HCEC 1CT (cell line): ENCODE measurements at places on chromosomes 1 and 21.
A peak's percentile ranks its signal among the peaks of the same experiment; 100 is the strongest.

DNA sequence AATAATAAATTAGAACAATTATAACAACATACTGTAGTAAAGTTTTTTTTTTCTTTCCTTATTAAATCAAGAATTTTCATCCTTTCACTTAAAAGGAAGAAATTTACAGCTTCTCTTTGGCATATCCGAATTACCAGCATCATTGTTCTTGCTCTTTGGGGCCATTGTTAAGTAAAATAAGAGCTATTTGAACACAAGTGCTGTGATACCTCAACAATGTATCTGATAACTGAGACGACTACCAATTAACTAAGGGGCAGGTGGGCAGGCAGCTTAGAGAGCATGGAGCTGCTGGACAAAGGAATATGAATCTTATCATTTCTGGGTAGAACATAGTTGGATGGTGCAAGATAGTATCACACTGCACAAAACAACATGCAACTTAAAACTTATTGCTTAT lies 719.9 kb upstream of the TMPRSS15 start:
- no peak for DNase-seq

DNA sequence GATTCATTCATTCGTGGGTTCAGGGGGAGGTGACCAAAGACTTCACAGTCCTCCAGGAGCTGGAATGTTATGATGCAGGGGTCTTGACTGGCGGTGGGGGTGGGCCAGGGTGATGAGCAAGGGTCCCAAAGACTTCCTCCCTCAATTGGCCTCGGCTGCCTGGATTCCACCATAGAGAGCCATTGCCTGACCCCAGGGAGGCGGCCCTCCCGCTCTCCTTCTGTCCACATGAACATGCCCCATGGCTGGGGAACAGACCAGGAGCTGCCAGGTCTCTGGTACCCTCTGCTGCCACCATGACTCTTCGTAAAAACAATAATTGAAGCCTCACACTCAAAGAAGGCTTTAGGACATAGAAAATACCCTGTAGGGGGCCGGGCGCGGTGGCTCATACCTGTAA lies 102.5 kb upstream of the CASZ1 start:
- DNase-seq, result no peak

GRCh38 chr1:5662744-5663126 lies 329.5 kb downstream of the NPHP4 start:
- DNase-seq, result no peak

- DNase-seq, result peak; percentile 36
Observed at GRCh38 chr1:44842862-44843655, at the start of gene PTCH2. PTCH2 (minus strand) TSS chr1:44843253; CDS start chr1:44842932, 321 bp downstream.

DNA sequence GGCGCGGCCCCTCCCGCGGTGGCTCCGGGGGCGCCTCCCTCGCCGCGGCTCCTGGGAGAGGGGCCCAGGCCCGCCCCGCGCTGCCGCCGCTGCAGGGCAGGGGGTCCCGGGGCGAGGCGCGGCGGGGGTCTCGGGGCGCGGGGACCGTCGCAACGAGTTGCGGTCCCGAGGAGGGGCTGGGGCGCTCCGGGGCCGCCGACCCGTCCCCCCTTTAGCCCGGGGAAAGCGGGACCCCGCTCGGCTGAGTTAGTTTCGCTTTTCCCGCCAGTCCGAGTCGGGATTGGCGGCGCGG lies 493 bp downstream of the SPSB1 start:
- no peak for DNase-seq

GRCh38 chr1:244075247-244075722 lies 24.2 kb downstream of the ZBTB18 start:
- DNase-seq, result no peak

DNA sequence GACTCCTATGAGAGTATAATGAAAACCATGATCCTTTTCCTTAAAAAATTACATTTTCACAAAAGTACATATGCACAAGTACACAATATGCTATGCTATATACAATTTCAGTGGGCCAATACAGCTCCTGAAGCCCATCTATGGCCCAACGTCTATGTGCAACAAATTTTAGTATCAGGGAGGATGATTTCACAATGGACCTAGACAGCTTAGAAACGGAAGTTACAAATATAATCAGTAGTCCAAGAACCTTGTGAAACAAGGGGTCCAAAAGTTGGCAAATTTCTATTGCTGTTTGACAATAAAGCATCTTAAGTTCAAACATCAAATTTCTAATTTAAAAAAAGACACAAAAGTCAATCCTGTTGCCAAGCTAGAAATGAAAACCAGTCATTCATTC lies 87.0 kb downstream of the DPYD start:
- no peak for DNase-seq

- peak; percentile 23 for DNase-seq
Observed at GRCh38 chr1:119871881-119872280, 24.4 kb downstream of the ADAM30 start.

DNA sequence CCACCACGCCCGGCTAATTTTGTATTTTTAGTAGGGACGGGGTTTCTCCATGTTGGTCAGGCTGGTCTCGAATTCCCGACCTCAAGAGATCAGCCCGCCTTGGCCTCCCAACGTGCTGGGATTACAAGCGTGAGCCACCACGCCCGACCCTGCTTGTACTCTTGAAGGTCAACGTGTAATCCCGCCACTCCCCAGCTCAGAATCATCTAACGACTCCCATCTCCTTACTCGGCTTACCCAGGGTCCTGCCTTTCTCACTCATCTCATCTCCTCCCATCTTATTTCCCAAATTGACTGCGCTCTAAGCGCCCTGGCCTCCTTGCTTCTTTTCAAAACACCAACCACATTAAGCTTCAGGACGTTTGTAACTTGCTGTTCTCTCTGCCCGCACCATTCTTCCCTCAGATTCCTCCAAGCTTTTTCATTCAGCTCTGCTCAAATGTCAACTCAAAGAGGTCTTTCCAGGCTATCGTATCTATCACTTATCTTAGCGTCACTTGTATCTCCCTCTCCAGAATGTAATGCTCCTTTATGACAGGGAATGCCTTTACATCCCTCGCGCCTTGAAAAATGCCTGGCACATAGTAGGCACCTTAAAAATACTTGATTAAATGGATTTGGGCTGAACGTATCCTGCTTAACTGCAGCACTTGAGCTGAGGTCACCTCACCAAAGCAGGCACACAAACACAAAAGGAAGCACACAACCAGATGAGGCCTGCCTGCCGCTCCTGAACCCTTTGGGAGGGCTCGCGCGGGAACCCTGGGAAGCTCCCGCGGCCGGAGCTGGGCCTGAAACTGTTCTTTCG lies 1.4 kb upstream of the USP1 start:
- peak; percentile 39 for DNase-seq

DNA sequence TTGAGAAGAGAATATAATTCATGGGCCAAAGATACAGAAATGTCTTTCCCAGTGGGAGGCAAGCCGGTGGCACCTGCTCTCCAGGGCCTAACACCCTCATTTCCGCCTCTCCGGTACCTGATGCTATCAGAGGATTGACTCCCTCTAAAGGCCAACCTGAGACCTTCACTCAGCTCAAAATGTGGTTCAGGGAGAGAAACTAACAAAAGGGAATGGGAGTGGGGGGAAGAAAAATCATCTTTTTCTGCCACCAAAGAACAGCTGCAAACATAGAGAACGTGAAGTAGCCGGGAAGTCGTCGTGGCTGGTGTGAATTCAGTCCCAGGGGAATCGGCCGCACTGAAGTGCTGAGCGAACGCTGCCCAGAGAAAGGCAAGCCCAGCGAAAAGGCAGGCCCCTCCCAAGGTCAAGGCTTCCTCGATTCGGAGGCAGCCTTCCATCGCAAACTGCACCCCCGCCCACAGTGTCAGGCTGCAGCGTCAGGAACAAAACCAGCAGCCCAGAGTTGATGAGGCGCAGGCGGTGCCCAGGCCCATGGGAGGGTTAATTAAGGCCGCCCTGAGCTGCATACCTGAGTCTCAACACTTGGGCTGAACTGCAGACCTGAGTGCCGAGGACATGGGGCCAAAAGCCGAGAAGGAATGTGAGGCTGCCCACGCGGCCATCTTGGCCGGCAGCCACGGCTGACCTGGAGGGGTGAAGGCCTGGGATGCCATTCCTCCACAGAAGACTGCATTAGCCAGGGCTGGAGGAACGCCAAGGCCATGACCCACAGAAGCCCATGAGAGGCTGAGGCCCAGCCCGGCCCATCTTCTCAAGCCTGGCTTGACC lies 160.2 kb downstream of the PSMG1 start:
- DNase-seq, result no peak

GRCh38 chr1:51624855-51625254 lies 8.0 kb downstream of the OSBPL9 start:
- no peak for DNase-seq
